ENCODE measurements at places on chromosomes 12 and 14.

DNA sequence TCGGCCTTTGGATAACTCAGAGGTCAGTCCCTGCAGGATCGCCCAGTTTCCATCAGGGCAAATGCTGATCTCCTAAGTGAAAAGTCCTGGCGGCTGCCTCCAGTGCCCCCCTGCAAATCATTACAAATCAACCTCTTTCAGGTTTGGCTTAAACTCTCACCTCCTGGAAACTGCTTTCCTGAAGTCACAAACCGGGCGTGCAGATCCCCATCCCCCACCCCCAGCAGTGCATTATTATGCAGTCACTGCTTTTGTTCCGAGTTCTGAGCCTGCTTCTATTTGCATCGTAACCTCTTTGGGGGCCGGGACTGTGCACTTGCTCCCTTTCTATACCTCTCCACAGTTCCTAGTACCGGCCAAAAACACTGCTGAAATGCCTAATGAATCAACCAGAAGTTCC, at the start of gene USP44:
TSS of gene USP44 (minus strand) at position 172 of the 400 bp plus-strand sequence. CDS start 17,220 bp downstream, outside the sequence.
- no peak for DNase-seq

- no peak for DNase-seq
Observed at GRCh38 chr14:34470319-34470718, 8.3 kb upstream of the SPTSSA start.

- DNase-seq: no peak
Observed at GRCh38 chr12:23098110-23098509, 473.1 kb downstream of the ETNK1 start.

DNA sequence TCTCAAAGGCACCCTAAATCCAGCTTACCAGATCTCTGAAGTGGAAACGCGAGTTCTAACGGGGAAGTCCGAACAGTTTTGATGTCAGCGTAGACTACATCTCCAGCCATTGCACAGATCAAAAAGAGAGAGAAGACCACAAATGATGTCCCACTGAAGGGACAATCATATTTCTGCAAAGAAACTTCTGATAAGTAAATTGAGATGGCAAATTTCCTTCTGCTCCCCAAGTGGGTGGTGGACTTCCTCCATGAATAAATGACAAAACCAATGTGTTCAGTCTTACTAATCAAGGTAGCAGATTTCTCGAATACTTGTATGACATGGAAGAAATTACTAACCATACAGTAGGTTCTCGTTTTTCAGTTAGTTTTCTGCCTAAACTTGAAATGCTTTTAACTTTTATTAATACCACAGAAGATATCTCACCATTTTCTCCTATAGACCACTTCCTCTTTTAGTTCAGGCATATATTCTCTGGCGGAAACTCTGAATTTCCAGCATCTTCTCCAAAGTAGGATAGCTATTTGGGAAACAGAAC, at the start of gene CLECL1:
TSS of gene CLECL1 (minus strand) at position 177 of the 541 bp plus-strand sequence.
- no peak for DNase-seq

DNA sequence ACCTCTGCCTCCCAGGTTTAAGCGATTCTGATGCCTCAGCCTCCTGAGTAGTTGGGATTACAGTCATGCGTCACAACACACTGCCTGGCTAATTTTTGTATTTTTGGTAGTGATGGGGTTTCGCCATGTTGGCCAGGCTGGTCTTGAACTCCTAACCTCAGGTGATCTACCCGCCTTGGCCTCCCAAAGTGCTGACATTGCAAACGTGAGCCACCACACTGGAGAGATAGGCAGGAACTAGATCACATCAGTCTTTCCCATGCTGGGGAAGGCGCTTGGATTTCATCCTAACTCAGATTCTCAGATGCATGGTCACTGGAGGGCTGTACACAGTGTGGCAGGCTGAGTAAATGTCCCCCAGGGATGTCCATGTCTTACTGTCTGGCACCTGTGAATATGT, 18.0 kb upstream of the ORAI1 start:
- DNase-seq: no peak

- DNase-seq: no peak
Observed at GRCh38 chr14:85390236-85390635, 139.7 kb upstream of the FLRT2 start.

DNA sequence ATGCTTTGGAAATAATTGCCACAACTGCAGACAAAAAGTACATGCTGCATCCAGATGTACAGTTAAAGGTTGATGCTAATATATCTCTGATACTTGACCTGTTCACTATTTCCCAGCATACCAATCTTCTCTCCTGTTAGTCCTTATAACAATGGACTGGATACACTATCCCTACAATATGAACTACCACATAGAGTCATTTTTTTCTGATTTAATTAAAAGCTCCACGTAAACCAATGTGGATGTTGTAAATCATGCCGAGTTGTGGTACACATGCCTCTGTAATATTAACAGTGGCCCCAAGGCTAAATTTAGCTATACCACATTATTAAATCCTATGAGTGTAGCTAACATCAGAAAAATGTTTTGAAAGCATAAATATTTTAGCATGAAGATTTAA, 469.1 kb upstream of the RPL10L start:
- no peak for DNase-seq

DNA sequence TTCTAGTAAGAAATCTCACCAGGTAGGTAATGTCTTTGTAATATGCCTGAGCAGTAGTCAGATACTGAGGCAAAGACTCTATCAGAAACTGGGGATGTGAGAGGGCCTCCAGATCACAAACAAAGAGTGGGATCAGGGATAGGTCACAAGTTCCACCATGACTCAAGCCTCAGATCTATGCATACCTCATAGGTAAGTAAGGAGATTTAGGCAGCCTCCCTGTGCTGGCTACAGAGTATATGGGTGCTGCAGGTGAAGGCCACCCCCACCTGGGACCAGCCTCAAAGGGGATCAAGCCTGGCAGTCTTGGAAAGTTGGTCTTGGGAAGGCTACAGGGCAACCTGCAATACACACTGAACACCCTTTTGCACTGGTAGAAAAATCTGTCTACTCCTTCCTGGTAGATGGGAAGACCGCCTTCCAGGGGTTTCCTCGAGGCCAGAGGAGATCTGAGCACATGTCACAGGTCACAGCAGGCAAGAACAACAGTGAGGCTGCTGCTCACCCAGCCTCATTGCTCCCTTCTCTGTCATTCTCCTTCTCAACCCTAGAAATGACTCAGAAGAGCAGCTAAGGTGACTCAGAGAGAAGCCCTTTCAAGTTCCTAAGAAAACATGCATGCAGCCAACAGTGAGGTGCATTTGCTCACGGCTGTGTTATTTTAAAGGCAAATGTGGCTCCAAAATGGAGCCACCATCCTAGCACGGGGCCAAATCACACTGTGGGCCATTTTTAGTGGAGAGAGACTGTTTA, 143.4 kb upstream of the CDKN3 start:
- DNase-seq: no peak

- no peak for DNase-seq
Observed at GRCh38 chr12:41123871-41124270, 64.2 kb upstream of the PDZRN4 start.

GRCh38 chr12:118374126-118374725, 1.5 kb upstream of the TAOK3 start:
- no peak for DNase-seq

- peak; percentile 92 for DNase-seq
Observed at GRCh38 chr14:21106498-21107282, 5.8 kb downstream of the TMEM253 start.

GRCh38 chr12:48125985-48126384, 6.8 kb downstream of the PFKM start:
- DNase-seq: no peak

- DNase-seq: no peak
Observed at GRCh38 chr12:53227341-53227740, 4.7 kb downstream of the RARG start.

- no peak for DNase-seq
Observed at GRCh38 chr14:32820181-32820580, 118.5 kb upstream of the NPAS3 start.

DNA sequence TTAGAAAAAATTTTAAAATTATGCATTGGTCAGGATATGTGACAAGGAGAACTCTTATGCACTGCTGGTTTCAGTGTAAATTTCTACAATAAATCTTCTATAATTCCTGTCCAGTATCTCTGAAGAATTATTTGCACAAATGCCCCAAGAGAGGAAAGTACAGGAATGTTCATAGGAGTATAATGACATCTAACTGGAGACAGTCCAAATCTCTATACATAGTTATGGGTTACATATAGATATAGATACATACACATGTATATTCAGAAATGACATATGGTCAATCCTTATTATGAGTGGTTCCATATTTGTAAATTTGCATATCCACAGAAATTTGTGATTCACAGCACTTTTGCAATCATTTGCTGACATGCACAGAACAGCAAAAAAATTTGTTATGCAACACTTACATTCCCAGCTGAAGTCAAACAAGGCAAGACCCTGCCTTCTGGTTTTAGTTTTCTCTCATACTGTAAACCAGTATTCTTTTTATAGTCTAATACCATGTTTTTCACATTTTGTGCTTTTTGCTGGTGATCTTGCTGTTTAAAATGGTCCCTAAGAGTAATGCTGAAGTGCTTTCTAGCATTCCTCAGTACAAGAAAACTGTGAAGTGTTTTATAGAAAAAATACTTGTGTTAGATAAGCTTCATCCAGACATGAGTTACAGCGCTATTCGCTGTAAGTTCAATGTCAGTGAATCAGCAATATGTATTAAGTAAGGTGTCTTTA, 103.8 kb downstream of the SLC16A7 start:
- no peak for DNase-seq

GRCh38 chr14:77024171-77024691, 4.3 kb downstream of the IRF2BPL start:
- DNase-seq: no peak

DNA sequence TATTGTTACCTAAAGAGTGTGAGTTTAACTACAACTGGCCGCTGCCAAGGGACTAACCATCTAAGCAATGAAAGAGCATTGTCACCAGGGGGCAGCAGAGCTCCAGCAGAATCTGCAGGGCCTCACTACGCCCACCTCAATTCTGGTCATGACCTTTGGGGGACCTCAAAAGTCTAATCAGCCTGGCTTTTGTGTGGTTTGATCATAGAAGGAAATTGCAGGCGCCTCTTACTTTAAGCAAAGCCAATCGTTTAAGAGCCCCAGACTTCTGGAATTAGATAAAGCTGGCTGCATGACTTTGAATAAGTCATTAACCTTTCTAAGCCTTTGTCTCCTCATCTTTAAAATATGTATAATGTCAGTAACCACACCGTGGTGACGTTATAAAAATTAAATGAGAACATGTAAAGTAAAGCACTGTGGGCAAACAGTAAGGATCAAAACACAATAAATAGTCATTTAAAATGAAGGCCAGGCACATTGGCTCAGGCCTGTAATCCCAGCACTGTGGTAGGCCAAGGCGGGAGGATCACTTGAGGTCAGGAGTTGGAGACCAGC, 58.6 kb downstream of the TBX3 start:
- no peak for DNase-seq

DNA sequence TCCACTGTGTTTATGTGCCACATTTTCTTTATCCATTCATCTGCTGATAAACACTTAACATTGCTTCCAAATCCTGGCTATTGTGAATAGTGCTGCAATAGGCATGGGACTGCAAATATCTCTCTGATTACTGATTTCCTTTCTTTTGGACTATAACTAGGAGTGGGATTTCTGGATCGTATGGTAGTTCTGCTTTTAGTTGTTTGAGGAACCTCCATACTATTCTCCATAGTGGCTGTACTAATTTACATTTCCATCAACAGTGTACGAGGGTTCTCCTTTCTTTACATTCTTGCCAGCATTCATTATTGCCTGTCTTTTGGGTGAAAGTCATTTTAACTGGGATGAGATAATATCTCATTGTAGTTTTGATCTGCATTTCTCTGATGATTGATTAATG, 47.6 kb downstream of the TAOK3 start:
- no peak for DNase-seq

GRCh38 chr14:34036319-34036766, 85.5 kb upstream of the EGLN3 start:
- no peak for DNase-seq

DNA sequence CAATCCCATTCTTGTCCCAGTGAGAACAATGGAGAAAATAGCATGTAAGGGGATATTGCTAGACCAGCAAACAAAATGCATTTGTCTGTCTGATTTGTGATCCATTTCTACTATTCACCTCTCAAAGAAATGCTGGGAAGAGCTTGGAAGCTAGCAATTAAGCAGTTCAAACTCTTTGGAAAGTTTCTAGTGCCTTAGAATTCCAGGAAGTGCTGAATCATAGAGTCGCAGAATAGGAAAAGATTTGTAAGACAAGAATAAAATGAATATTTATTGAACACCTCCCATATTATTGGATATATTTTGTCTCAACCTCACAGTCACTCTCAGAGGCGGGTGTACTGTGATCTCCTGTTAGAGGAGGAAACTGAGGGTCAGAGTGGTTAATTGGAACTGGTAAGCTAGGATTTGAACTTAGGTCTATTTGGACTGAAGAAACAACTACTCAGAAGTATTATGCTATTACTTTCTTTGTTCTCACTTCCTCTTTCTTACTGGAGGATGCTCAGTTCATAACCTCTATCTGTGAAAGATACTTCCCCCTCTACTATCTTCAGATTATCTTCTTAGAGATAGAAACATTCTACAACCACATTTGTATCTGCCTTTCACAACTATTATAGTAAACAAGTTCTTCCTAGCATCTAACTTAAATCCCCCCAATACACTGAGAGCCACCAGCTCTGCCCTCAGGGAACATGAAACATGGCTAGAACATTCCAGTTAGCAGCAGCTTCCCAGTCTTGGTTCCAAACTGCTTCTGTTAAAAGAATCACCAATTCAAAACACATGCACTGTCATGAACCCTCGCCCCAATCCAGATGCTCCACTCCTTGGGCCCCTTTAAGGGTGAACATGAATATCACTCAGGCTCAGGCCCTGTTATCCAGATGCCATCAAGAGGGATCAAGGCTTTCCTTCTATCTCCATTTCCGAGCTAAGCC, 64.2 kb downstream of the DRAM1 start:
- DNase-seq: no peak

- no peak for DNase-seq
Observed at GRCh38 chr14:56874375-56874774, 64.1 kb upstream of the OTX2 start.

DNA sequence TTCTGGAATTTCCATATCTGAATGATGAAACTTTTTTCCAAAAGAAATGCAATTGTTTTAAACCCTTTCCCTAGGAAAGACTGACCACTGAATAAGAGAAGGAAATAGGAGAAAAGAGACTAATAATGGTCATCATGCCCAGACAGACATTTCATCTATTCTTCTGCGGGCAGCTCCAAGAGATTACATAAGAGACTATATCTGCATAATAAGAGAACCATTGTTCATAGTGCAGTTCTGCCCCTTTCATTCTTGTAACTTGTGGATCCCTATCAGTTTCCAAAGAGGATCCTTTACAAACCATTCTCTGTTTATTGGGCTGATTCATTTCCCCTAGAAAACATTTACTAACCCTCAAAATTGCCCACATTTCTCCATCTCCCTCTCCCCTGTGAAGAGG, 197.8 kb downstream of the FSCB start:
- no peak for DNase-seq

GRCh38 chr12:90618586-90618985, 336.4 kb downstream of the CCER1 start:
- DNase-seq: no peak

GRCh38 chr12:42296503-42297109, 29.3 kb downstream of the ZCRB1 start:
- DNase-seq: no peak

- DNase-seq: no peak
Observed at GRCh38 chr14:54278087-54278486, 118.7 kb upstream of the CDKN3 start.
